Heart right ventricle (tissue), 16 donors: ENCODE measurements at places on chromosomes 12 and 14. TPM values are rescaled to one million over a fixed set of nuclear protein-coding genes. Genes with fewer than 3 reads are reported as not detected.

Gene KRT6C
- total RNA-seq = not detected

Gene KRT77
- 0.08 TPM for total RNA-seq

Gene C14orf132
- total RNA-seq = 1.3 TPM

Gene JPH4
- total RNA-seq = 0.09 TPM

- no peak for DNase-seq
Measured at GRCh38 chr12:79945433-79945832, 10.5 kb upstream of the PPP1R12A start.

GRCh38 chr12:19597167-19598026 lies 158.1 kb downstream of the AEBP2 start:
- no peak for DNase-seq

DNA sequence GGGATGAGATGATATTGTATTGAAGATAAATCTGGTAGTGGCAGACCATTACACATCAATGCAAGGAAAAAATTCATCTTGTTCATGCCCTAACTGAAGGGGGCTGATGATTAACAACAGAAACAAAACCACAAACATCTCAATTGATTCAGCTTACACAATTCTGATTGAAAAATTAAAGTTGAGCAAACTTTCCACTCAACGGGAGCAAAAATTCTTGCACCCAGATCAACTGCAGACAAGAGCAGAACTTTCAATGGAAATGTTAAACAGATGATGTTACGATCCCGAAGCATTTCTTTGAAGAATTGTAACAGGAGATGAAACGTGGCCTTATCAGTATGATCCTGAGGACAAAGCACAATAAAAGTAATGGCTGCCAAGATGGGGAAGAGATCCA lies 172.4 kb upstream of the SOX5 start:
- no peak for DNase-seq

- DNase-seq = no peak
Measured at GRCh38 chr12:47383942-47384341, 304.2 kb upstream of the AMIGO2 start.

DNA sequence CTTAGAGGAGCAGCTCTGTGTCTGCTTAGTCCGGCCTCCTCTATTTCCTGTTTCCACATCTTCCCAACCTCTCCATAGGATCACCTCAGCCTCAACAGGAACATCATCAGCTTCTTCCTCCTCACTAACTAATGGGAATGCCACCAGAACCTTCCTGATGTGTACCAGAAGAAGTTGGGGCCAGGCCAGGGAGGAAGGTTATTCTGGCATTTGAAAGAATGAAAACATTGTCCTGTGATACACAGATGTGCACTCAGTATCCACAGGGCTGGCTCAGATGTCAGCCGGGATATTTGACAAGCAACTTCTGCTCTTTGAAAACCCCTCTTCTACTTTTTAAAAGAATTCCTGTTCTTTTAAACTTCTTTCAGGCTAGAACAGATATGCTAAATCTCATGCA lies 63.6 kb downstream of the TMEM30B start:
- DNase-seq = peak; percentile 13

DNA sequence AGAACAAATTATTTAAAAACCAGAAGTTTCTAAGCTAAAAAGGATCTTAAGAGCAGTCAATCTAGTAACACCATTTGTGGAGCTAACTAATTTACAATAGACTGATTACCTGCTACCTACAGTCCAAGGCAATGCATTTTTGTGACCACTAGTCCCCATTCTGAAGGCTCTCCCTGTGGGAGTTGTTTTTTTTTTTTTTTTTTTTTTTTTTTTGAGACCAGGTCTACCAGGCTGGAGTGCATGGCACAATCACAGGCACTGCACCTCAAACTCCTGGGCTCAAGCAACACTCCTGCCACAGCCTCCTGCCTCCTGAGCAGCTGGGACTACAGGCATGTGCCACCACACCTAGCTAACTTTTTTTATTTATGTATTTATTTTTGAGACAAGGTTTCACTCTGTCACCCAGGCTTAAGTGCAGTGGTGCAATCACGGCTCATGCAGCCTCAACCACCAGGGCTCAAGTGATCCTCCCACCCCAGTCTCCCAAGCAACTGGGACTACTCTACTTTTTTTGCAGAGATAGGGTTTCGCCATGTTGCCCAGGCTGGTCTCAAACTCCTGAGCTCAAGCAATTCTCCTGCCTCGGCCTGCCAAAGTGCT lies 3.9 kb downstream of the GNPTAB start:
- DNase-seq = no peak

DNA sequence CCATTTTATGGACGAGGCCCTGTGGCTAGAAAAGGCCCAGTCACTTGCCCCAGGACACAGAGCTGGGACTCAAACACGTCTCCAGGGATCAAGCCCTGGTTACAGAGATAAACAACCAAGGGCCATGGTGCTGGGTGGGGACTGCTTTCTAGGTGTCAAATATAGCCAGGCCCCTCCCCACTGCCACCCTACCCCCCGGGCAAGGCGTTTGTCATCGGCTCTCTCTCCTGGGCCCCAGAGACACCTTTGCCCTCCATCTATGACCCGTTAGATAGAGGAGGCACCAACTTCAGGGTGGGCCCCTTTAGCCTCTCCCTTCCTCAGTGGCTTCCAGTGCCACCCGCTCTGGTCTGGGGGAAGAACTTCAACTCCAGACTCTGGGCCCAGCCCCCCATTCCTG lies 18.0 kb downstream of the LTBP2 start:
- DNase-seq = no peak

DNA sequence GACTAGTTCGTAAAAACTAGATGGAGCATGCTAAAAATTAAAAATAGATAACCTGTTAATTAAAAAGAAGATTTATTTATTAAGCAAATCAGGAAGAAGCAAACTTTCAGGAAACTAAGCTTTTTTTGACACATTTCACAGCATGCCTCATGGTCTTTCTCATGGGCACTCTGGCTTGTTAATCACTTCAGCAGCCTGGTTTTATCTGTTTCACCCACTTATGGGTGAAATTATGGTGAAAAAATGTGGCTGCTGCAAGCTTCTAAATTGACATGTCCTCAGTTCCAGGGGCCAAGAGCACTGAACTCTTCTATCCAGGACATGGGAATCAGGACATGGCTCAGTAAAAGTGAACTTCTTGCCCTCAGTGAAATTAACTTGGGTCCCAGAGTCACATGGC lies 468.6 kb upstream of the SYT1 start:
- DNase-seq = no peak
